ENCODE measurements at places on chromosomes 2 and 18.
A peak's percentile ranks its signal among the peaks of the same experiment; 100 is the strongest.

- no peak for DNase-seq
Observed at GRCh38 chr2:96977631-96978195, 8.7 kb downstream of the FAM178B start.

DNA sequence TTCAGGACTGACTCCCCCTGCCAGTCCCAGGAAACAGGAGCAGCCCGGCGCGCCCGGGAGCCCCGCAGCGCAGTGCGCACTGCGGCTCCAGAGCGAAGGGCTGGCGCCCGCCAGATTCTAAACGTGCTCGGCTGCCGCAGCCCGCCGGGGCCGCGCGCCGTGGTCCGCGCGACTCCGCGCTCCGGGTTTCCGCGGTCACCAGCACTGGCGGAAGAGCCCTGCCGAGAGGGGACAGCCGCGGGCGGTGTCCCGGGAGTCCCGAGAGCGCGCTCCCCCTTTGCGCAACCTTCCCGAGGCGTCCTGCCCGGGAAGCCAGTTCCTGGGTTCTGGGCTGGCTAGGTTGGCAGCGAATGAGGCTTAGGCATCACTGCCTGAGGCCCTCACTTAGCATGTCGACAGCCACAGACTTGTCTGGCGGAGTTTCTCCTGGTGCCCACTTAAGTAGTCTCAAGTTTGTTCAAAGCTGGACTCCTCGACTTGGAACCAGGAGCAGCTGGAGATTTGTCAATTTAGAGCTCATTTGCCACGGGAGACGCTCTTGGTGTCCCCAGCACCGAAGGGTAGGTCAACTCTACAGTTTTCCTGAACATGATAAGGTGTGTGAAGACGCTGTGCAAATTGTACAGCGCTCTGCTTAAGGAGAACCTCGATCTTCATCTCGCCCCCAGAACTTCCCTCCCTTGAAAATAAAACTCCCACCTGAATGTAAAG, 1.5 kb upstream of the VSNL1 start:
- peak; percentile 70 for DNase-seq

GRCh38 chr2:10016802-10017258, 26.5 kb upstream of the KLF11 start:
- DNase-seq = no peak

DNA sequence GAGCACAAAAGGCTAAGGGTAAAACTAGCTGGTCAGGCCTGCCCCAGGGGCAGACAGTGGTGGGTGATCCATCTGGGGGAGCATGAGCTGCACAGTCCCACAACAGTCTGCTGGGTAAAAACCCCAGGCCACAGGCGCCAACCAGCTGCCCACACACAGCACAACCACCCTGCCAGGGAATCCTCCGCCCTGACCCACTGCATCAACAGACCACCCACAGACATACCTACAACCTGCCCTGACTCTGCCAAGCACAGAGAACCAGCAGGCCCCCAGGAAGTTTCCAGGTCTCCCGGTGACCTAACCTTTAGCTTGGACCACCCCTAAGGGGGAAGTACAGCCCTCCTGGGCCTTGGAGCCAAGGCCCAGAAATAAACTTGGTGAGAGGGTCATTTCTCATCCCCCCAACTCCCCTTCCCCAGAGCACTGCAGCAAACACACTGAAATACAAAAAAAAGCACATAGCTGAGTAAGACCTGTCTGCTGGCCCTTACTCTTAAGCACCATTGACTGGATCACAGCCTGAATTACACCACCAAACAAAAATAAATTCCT, 118.3 kb upstream of the CAB39 start:
- DNase-seq = no peak

Data from cerebellum (tissue), 4 donors.